ENCODE measurements at places on chromosomes 4 and X.

DNA sequence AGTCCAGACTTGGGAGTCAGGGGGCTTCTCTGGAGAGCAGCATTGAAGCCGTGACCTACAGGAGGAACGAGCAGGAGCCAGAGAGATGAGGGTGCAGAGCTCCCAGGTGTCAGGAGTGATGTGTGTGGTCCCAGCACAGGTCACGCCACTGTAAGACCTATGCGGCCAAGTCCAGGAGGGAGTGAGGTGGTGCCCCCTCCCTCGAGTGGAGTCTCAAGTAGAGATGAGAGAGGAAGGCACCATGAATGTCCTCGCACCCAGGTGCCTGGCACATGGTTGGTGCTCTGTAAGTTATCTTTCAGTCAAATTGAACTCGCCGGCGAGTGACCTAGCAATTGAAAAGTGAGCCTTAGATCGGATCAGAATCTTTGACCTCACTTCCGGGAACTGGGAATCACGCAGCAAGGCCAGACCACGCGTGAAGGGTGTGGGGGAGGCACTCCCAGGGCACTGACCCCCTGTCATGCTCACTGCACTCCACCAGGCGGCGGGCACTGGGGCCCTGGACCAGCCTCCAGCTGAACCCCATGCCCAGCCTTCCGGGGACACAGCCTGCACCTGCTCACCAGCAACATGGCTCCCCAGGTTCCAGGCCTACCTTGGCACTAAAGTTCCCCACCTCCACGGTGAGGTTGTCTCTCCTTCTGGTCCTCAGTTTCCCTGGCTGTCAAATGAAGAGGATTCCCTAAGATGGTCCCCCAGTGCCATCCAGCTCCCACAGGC, 127.4 kb downstream of the HMX1 start:
- DNase-seq, result no peak

DNA sequence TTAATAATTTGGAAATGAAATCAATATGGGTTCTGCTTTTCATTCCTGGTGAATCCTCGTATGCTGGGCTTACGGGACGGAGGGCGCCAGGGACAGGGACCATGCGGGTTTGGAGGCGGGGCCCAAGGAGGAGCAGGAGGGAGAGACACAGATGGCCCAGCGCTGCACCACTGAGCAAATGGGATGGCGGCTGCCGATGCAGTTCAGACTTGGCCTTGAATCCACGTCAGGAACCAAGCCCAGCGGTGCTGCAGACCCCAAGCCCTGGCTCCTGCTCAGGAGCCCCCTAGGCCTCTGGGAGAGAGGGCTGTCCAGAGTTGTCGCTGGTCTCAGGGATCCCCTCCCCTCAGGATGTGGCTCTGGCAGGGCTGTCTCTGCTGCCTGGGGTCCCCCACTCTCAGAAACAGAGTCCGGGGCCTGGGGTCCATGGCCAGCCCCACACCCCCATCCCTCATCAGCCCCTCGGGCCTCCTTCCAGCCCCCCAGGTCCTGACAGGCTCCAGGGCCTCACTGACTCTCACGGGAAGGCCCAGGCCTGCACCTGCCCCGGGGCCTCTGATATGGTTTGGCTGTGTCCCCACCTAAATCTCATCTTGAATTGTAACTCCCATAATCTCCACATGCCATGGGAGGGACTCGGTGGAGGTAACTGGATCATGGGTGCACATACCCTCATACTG, 75.2 kb downstream of the FAM53A start:
- DNase-seq, result no peak

- no peak for DNase-seq
Observed at GRCh38 chr4:57308301-57308700, 198.1 kb upstream of the IGFBP7 start.

DNA sequence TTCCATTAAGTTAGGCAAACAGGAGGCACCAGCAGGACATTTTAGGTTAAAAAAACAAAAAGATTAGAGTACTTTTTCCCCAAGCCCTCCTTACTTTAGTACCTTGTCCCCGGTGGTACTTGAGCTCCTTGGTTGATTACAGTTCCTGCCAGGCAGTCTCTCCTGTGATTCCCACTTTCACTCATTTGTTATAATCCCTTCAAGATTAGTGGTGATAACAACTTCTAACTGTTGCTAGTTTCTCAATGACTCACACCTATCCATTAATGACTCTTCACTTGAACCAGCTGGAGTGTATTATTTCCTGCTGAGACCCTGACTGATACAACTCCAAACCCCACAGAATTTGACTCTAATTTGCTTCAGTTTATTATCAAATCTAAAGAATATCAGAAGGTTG, 765.0 kb upstream of the DIAPH2 start:
- no peak for DNase-seq
